ENCODE measurements at places on chromosomes 7 and 10.

GRCh38 chr7:69211336-69211735, 386.9 kb upstream of the AUTS2 start:
- no peak for DNase-seq

- no peak for DNase-seq
Measured at GRCh38 chr10:5293691-5294550, 70.8 kb upstream of the UCN3 start.

- no peak for DNase-seq
Measured at GRCh38 chr7:128916643-128916915, 6.1 kb upstream of the KCP start.

GRCh38 chr7:145398758-145399157, 562.9 kb upstream of the TPK1 start:
- no peak for DNase-seq

- no peak for DNase-seq
Measured at GRCh38 chr10:133127291-133128125, 32.5 kb upstream of the KNDC1 start.

GRCh38 chr7:150935149-150935548, 43.0 kb downstream of the KCNH2 start:
- DNase-seq, result no peak

DNA sequence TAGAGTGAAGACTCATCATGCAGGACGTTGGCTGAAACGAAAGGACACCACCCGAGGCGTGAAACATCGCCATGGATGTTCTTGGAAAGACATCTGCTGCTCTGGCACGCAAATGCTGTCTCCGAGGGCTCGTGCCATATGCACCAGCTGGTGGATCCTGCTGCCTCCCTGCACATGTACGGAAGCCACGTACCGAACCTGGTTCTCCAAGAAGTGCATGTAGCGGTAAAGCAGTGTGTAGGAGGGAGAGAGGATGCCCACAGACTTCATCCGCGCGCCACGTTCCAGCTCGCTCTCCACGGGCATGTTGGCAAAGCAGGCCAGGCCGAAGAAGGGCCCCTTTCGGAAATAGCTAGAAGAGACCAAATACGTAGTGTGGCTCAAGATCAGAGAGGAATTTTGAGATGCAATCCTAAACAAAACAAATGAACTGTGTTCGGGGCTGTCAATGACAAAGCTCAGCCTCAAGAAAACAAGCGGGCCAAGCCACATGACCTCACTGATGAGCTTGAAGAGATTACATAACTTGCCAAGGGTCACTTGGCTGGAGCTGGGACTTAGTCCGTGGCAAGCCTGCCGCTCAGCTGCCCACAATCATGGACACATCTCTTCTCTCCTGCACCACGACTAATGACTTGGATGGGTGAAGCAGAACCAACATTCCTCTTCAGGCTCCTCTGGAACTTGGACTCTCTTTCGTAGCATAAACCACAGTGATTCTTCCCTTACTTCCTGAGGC, 16.5 kb downstream of the DENND11 start:
- no peak for DNase-seq

Data from HS-5 (cell line).